ENCODE measurements at places on chromosomes 7 and 10. TPM values are rescaled to one million over a fixed set of nuclear protein-coding genes. Genes with fewer than 3 reads are reported as not detected.

KCND2 gene
- total RNA-seq, result 0.49 TPM

TMEM178B gene
- total RNA-seq, result 0.39 TPM

GRCh38 chr10:110774069-110775019 is 97.4 kb upstream of the PDCD4 start:
- H3K4me1 ChIP-seq, result peaks cover 21% of the 10 kb centered on the region
- DNase-seq, result peak; percentile 55
- peak overlapping the region; percentile 14 for H3K27ac ChIP-seq

GRCh38 chr7:151403764-151404163 is 6.1 kb downstream of the WDR86 start:
- H3K4me3 ChIP-seq, result no peak overlapping the region
- DNase-seq, result no peak
- H3K27ac ChIP-seq, result no peak overlapping the region
- no peaks in the 10 kb centered on the region for H3K36me3 ChIP-seq
- no peaks in the 10 kb centered on the region for H3K4me1 ChIP-seq
- H3K27me3 ChIP-seq, result no peaks in the 10 kb centered on the region

DNA sequence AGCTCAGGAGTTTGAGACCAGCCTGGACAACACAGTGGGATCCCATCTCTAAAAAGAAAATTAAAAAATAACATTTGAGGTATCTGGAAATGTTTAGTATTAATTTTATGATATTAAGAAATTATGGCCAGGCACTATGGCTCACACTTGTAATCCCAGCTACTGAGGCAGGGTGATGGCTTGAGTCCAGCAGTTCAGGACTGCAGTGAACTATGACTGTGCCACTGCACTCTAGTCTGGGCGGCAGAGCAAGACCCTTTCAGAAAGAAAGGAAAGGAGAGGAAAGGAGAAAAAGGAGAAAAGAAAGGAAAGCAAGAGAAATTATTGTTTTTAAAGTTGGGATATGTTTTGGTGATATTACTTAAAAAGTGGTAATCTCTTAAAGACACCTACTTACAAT is 2.5 kb upstream of the CCDC186 start:
- H3K4me3 ChIP-seq, result no peak overlapping the region
- H3K27me3 ChIP-seq, result no peaks in the 10 kb centered on the region
- H3K36me3 ChIP-seq, result no peaks in the 10 kb centered on the region

DNA sequence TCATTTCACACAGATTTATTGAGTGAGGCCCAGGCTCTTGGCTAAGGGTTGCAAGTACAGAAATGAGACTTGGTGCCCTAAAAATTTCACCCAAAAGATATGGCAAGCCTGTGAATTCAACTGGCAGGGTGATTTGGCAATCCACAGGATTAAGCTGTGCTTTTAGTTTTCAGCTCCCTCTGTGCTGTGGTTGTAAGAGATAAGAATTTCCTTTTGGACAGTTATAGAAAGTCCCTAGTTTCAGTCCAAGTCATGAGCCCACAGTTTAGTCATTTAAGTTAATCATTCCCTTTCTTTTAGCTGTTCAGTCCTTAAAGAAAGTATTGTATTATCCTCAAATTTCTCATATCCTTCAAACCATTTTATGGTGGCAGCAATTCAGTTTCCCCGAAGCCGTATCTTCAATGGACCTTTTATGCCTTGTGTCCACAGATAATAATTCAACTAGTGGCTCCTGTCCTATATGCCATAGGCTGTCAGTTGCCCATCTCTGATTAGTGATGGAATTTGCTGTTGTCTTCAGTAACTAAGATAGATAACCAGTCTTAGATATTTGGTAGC is 73.4 kb upstream of the NAMPT start:
- peak; percentile 87 for DNase-seq
- no peaks in the 10 kb centered on the region for H3K36me3 ChIP-seq
- H3K4me1 ChIP-seq, result no peaks in the 10 kb centered on the region
- no peaks in the 10 kb centered on the region for H3K27me3 ChIP-seq

DNA sequence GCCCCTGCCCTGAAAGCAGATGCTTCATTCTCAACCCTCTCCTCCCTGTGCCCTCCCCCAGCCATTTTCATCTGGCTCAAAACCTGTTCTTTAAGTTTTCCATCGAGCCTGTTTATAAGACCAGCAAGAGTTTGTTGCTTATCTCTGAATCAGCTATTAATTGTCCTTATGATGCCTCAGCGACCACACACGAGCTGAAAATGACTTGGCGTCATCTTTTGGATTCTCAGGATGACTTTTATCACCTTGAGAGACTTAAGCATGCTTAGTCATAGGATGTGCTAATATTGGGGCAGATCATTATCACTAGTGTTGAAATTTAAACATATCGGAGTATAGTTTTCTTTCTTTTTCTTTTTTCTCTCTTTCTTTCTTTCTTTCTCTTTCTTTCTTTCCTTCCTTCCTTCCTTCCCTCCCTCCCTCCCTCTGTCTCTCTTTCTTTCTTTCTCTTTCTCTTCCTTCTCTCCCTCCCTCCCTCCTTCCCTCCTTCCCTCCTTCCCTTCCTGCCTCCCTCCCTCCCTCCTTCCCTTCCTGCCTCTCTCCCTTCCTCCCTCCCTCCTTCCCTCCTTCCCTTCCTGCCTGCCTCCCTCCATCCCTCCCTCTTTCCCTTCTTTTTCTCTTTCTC is 184.5 kb downstream of the PHTF2 start:
- no peaks in the 10 kb centered on the region for H3K4me1 ChIP-seq
- H3K4me3 ChIP-seq, result no peak overlapping the region
- no peaks in the 10 kb centered on the region for H3K36me3 ChIP-seq

DNA sequence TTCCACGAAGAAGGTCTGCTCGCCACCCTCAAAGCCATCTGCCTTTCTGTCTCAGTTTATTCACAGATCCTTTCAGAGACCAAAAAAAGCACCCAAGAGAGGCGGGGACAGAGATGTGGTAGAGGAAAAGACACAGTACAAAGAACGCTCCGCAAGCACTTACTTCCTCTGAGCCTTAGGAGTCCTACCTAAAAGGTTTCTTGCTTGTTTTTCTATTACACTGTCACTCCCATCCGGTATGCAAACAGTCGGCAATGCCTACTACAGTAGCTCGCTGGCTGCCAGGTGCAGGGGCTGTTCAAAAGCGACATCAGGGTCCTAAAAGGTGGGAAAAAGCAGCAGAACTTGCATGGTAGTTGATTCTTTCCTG is 816 bp downstream of the TECPR1 start:
- H3K36me3 ChIP-seq, result no peaks in the 10 kb centered on the region
- peaks cover 11% of the 10 kb centered on the region for H3K4me1 ChIP-seq
- no peak overlapping the region for H3K27ac ChIP-seq
- H3K4me3 ChIP-seq, result peak overlapping the region; percentile 91
- H3K27me3 ChIP-seq, result no peaks in the 10 kb centered on the region

- H3K4me3 ChIP-seq, result no peak overlapping the region
- DNase-seq, result peak; percentile 69
- H3K36me3 ChIP-seq, result no peaks in the 10 kb centered on the region
- no peaks in the 10 kb centered on the region for H3K27me3 ChIP-seq
- H3K27ac ChIP-seq, result no peak overlapping the region
Observed at GRCh38 chr10:75910032-75910431, 478.6 kb downstream of the LRMDA start.
